Stimulated activated CD4-positive, alpha-beta T cell treated with anti-CD3 and anti-CD28 coated beads, TNF-alpha, amount 100 ng/mL, for 4 hours (primary cell): ENCODE measurements at places on chromosomes 5 and 9.

- no peak for DNase-seq
Observed at GRCh38 chr5:88238732-88239131, 29.9 kb downstream of the TMEM161B start.

GRCh38 chr5:176447591-176447977, 601 bp upstream of the FAF2 start:
- DNase-seq, result peak; percentile 8

DNA sequence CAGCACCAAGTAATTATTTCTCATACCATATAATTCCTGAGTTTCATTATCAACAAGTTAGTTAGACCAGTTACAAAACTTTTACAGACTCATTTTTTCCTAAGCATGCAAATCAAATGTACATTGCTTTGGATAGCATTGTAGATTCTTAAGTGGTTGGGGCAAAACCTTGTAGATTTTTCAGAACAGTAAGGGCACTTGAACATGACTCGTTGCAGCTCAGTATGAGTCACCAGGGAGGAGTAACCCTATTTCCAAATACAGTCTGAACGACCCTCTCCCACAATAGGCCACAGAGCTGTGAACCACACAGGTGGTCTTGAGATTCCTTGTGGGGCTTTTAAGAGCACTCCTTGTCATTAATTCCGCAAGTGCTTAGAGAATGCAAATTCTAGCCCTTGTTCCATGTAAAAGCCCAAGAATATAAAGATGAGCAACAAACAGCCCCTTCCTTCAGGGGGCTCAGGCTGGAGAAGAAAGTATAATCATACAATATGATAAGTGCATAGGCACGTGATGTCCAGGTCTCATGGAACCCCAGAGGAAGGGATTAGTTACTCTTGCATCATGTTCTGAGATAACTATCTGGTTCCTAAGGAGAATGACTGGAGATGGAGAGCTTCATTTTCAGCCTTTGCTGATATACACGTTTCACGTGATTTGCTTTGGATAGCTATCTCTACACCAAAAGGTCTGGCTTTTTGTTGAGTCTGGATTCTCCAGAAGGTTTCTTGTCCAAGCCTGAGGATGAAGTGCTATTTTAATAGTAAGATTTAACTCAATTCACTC, 295.7 kb downstream of the KCNN2 start:
- no peak for DNase-seq

GRCh38 chr9:133700819-133701320, 37.3 kb downstream of the SARDH start:
- DNase-seq, result no peak

GRCh38 chr5:157961896-157962590, 103.1 kb upstream of the CLINT1 start:
- DNase-seq, result no peak

GRCh38 chr5:174217527-174217926, 172.0 kb downstream of the NSG2 start:
- no peak for DNase-seq

GRCh38 chr9:34337403-34337802, 8.0 kb downstream of the NUDT2 start:
- DNase-seq, result no peak

DNA sequence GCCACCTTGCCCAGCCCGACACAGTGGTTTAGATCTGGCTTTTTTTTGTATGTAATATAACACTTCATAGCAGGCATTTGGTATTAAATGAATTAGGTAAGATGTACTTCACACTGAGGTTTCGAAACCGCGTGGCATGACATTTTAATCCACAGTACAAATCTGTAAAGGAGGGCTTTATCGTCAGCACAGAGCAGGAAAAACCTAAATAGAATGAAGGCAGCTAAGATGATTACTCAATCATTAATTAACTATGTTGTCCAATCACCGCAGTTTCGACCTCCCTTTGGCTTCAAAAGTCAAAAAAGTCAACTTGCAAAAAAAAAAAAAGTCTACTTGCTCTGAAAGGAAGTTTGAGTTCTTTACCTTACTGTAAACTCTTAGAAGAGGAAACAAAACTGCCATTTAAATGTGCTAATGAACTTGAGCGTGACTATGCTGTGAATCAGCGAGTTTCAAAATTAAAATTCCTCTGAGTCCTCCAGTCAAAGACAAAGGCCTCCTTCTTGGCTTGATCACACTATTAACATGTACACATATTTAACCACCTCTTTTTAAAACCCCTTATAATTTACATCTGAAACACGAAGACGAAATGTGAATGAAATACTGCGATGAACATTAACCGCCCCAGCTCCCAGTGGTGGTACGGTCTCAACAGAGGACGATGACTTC, 698 bp upstream of the SEC24A start:
- no peak for DNase-seq

DNA sequence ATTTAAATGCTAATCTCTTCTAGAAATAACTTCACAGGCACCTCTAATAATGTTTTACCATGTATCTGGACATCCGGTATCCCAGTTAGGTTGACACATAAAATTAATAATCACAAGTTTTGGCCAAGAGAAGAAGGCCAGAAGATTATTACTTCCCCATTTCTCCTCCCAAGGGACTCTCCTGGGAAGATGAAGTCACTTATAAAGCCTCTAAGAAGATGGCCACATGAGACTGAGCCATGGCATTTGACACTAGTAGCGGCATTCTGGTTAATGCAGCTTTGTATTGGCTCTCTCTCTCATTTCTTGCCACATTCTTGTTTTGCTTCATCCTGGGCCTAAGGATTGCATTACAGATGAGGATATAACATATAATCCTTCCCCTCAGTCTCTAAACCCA, 34.5 kb upstream of the RASA1 start:
- DNase-seq, result no peak

DNA sequence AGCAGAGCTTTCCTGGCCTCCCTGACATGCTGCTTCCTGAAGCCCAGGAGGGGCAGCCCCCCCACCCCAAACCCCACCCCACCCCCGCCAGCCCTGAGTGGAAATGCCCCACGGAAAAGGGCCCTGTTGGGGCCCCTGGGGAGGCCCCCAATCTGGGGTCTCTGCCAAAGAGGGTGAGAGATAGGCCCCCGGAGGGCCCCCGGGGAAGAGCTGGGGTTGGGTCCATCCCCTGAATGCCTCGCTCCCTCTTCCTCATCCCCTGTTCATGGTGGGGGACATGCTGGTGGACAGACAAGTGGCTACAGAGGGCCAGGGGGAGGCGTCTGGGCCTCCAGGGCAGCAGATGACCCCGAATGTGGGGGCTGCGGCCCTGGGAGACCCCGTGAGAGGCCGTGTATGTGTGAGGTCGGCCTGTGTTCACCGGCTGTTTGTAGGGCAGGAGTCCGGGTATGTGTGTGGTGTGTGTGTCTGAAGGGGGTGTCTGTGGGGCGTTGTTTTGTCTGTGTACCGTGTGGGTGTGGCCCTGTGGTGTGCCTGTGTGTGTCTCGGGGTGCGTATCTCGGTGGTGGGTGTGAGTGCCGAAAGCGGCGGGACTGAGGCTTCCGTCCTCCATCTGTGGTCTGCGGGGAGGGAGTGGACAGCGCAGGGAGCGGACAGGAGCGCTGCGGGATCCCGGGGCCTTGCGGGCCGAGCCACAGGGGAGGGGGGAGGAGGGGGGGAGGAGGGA, 11.3 kb downstream of the C9orf50 start:
- peak; percentile 38 for DNase-seq

GRCh38 chr5:62621280-62621679, 42.7 kb downstream of the LRRC70 start:
- no peak for DNase-seq

GRCh38 chr5:141623186-141623585, 4.4 kb upstream of the DIAPH1 start:
- DNase-seq, result no peak

DNA sequence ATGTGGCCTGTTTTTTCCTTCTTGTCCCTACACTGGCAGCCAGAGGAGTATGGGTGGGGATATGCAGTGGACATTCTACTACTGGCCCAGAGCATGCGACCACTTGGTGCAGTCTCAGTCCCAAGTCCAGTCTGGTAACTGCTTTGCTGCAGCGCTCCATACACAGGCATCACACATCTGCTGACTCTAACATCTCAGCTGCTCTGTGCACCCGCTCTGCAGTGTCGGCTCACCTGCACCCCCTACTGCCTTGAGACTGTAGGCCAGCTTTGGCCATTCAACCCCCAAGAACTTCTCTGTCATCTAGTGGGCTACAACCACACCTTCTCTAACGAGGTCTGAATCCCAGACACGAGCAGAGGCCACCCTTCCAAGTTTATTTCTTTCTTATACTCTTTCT, 46.4 kb upstream of the SLCO6A1 start:
- DNase-seq, result no peak

GRCh38 chr5:77277759-77278158, 67.3 kb downstream of the PDE8B start:
- DNase-seq, result no peak
